ENCODE measurements at places on chromosomes 7 and 10.

DNA sequence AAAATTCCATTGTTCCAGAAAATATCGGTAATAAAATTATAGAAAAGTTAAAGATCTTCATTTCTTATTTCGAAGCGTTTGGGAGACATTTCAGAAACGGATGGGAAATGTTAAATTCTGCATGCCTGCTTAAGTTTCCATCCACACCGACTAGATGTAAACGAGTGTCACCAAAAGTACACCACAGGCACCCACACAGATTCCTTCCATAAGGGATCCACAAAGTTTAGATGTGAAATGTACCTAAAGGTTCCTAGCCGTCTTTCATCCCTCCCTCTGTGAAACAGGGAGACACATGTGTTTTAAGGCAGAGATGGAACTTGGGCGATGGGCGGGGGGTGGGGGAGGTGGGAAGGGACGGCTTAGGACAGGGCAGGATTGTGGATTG lies 621 bp upstream of the CAV1 start:
- DNase-seq, result no peak

DNA sequence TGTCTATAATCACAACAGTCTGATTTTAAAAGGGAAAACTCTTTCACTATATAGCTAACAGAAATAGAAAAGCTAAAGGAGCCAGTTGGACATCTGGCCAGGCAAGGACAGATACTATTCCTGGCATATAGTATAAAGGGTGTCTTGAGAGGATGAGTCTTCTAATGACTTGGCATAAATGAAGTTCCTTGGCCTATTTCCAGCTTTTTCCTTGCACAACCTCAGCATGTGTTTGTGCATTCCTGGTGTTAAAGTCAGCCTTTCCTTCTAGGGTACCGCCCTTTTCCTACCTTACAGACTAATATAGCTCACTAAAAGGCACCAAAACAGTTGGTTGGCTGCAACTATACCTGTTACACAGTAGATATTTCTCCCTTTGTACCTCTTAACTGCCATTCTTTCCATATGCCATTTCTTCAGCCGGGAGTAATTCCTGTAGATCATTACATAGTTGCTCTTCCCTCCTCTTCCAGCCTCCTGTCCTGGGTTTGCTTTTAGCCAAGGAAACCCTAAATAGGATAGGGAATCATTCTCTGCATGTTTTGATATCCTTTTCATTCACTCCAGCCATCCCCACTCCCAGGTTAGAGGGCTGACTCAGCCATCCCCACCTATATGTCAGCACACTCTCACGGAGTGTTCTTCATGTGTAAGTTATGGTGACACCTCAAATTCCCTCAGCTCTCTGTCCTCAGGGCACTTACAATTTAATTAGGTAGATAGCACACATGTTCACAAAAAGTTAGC lies 102.1 kb upstream of the MDFIC start:
- DNase-seq, result no peak

GRCh38 chr7:104758504-104758903 lies 255.5 kb upstream of the KMT2E start:
- no peak for DNase-seq

DNA sequence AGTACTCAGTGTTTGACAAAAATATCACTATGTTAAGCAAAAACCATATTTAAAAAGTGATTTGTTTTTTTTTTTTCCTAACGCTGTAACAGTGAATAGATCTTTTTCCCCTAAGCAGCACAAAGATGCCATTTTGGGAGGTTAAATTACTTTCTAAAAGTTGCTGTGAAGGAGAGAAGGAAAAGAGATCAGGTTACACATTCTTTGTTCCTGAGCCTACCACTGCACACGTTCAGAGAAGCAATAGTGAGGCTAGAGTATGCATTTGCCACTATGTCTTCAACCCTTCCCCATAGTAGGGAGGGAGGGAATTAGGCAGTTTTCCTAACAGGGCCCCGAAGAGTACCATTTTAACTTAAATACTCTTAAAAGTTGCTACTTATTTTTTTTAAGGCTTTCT lies 38.9 kb downstream of the BMPR1A start:
- DNase-seq, result no peak

DNA sequence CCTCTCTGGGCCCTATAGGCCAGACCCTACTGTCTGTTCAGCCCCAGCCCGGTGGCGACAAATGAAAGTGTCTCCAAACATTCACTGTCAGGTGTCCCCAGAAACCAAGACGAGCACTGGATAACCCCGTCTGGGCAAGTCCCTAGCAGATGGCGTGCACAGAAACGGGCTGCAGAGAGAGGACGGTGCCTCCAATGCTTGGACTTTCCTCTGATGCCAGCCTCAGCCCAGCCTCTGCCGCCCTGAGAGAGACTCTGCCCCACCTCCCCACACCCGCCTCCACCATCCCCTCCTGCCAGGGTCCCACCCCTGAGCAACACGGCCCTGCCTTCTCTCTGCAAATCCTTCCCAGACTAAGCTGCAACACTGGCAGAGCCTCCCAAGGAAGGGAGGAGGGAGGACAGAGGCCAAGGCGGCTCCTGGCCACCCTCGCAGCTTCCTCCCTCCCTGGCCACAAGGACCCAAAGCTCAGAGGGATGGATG lies 7.4 kb upstream of the LFNG start:
- no peak for DNase-seq

- DNase-seq, result no peak
These were observed 161.6 kb downstream of the BICC1 start for GRCh38 chr10:58674251-58674650.

- no peak for DNase-seq
These were observed 52.7 kb downstream of the GRB10 start for GRCh38 chr7:50729962-50730361.

- DNase-seq, result no peak
These were observed 94.2 kb downstream of the NKX6-2 start for GRCh38 chr10:132691711-132692153.

DNA sequence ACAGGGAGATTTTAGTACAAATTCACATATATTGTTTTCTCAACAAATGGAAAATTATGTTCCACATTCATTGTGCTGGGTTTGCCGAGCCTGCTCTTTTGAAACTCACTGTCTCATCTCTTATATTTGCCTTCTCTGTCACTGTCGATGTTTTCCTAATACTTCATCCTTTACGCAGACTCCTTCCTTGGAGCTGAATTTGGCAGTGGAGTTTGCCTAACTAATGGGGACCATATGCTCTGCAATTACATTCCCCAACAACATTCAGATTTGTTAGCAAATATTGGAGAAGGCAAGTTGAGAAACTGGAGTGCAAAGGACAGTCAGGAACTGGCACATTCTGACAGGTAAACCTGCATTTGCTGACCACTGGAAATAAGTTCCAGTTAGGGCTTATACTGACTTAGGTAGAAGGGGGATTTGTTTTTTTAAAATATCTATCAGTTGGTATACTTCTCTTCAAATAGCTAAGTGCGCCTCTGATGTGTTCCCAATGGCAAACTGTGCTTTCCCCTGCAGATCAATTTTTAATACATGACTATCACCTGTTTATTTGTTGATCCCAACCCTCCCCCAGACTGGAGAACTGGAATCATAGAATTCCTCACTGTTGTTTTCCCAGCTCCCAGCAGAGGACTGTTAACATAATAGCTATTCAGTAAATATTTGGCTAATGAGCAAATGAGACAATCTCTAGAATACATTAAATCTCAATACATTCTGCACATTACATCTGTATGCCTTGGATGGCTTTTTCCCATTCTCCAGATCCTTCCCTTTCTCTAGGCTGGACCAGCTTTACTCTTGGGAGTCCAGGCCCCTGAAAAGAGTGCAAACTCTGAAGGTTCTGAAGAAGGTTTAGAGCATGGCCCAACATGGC lies 769.3 kb downstream of the KCNMA1 start:
- DNase-seq, result no peak

DNA sequence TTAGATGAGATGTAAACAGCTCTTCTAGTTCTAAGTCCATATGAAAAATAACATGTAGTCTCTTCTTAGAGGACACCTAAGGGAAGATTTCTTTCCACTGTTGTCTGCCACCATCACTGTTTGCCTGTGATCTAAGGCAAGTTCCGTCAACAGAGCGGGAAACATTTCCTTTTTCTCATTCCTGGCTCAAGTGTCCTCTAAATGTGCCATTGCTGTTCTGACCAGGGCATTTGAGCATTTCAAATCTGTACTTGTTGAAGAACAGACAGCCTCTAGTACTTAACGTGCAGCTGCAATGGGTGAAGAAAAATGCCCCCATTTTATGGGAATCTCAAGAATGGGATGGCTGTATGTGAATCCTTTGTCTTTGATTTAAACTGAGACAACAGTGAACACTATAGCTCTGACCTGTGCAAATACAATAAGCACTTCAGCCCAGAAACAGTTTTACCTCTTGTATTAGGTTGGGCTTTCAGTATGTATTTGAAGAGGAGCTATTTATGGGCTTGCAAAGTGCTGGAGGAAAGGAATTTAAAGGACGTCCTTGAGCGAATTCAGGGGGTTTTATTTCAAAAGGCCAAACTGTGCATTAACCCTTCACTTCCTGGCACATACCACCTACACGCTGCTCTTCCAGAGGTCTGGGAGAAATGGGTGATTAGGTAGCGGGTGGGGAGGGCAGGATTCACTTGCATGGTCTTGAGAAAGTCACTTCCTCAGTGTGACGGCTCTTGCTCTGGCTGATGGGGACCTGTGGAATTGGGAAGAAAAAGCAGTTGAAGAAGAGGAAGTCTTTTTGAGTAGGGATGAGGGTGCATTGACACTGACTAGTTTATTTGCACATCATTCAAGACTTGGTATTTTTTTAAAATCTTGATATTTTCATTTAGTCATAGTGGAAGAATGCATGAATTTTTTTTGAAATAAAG lies 66.1 kb downstream of the THNSL1 start:
- DNase-seq, result no peak

DNA sequence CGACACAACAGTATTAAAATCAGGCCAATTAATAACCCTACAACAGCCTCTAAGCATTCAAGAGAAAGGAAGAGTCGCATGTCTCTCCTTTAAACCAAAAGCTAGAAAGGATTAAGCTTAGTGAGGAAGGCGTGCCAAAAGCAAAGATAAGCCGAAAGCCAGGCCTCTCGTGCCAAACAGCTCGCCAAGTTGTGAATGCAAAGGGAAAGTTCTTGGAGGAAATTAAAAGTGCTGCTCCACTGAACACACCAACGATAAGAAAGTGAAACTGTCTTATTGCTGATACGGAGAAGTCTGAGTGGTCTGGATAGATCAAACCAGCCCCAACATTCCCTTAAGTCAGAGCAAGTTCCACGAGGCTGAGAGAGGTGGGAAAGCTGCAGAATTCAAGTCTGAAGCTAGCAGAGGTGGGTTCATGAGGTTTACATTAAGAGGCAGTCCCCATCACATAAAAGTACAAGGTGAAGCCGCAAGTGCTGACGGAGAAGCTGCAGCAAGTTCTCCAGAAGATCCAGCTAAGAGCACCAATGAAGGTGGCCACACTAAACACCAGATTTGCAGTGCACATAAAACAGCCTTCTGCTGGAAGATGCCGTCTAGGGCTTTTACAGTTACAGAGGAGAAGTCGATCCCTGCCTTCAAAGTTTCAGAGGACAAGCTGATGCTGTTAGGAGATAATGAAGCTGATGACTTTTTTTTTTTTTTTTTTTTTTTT lies 194.8 kb downstream of the MAD1L1 start:
- DNase-seq, result no peak

DNA sequence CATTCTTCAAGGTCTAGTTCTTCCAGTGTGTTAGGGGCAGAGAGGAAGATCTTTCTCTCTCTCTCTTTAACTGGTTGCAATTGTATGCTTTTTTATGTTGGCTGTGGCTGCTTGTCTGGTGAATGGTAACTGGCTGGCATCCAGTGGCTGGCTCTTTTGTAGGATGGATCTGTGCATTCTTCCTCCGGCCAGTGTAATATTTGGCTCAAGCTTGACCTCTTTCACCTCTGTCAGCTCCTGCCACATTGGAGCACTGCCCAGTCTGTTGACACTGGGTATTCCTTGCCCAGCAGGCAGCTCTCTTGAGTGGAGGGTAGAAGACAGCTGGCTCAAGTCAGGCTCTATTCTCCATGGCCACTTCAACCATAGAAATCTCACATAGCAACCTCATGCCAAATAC lies 528.3 kb downstream of the PHTF2 start:
- no peak for DNase-seq

DNA sequence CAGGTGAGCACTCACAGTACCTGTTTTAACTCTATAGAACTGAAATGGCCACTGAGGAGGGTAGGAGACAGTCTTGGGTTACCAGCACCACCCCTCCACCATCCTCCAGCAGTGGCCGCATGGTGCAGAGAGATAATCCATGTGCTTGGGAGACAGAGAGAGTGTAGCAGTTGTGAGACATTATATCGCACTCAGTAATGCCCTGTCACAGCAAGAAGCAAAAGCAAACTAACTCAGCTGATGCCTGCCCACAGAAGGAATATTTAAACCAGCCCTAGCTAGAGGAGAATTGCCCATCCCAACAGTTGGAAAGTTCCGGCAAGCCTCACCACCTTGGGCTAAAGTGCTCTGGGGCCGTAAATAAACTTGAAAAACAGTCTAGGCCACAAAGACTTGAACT lies 58.8 kb upstream of the HBP1 start:
- DNase-seq, result no peak

- DNase-seq, result no peak
These were observed 593 bp upstream of the CUX1 start for GRCh38 chr7:101816595-101817470.

DNA sequence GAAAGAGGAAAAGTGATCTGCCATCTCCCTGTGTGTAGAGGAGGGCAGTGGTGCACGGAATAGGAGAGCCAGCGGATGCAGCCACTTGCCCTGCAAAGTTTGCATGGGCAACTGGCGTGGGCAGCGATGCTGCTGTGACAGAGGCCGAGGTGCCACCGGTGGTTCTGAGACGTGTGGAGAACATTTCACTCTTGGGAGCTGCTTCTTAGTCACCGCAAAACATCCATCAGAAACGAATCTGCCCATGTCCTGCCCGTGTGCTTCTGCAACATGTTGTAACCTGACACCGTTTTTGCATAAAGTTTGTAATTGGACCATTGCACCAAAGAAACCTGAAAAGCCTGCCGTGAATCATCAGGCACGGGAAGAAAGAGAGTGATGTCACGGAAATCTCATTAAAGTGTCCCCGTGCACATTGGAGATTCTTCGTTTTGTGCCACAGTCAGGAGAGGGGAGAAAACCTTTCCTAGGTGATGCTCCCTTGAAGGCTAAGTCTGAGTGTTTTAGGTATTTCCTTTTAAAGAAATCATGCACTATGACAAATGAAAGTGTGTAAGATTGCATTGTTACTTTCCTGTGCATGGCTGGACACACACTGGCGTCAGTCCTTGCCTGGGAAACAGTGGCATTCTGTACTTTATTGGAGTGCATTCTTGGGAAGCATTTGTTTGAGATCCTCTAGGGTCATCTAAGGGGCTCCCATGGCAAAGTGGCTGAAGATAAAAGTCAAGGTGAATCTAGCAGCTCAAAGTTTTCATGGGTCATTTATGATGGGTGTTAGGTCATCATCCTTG lies 302.6 kb downstream of the KLF6 start:
- no peak for DNase-seq

- DNase-seq, result peak; percentile 24
These were observed 660 bp downstream of the ANKRD16 start for GRCh38 chr10:5888843-5889623.

Data from stimulated activated CD4-positive, alpha-beta T cell treated with anti-CD3 and anti-CD28 coated beads, Interleukin-15, amount 100 ng/mL, for 48 hours (primary cell).